ENCODE measurements at places on chromosomes 2 and 18.

- no peak for DNase-seq
These were observed 20.6 kb downstream of the FIGN start for GRCh38 chr2:163715199-163715598.

GRCh38 chr18:61612517-61612916 lies 279.3 kb downstream of the CDH20 start:
- no peak for DNase-seq

DNA sequence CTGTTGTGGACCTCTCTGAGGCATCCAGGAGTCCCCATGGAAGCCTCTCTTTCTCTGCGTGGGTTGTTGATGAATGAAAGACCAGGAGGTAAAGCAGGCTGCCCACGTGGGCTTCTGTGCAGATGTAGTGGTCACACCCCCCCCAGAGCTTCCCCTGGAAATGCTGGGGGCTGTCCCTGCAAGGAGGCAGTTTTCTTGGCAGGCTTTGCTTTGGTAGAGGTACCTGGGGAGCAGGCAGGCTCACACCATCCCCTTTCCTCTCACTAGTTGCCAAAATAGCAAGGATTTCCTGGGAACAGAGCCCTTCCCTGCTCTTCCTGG lies 97.6 kb upstream of the MAP3K20 start:
- DNase-seq: no peak

DNA sequence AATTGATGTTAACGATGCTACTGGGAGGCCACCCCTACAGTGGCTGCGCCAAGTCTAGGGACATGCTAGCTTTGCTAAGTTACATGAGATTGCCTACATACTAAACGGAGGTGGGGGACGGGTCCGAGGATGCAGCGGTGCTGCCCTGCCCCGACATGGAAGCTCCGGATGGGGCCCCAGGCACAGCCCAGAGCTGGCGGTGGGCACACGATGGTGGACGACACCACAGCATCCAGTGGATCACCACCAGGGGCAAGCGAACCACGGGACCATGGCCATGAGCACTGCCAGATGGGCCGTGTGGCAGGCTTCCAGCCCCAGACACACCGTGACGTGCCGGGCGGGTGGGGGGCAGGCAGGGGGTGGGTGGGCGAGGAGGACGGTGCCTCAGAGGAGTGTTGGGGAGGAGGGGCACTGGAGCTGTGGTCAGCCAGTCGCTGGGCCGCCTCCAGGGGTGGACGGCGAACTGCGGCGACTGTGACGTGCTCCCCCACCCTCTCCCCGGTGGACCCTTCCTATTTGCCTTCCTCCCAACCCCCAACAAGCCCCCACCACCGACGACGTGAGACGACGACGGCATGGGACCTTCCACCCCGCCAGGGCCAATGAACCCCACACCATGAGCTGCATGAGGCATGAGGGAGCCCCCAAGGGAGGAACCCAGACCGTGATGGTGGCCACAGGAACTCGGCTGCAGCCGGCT lies 90.6 kb upstream of the ANKRD30BL start:
- DNase-seq: no peak

GRCh38 chr2:11505652-11506610 lies 27.9 kb upstream of the GREB1 start:
- DNase-seq: no peak

DNA sequence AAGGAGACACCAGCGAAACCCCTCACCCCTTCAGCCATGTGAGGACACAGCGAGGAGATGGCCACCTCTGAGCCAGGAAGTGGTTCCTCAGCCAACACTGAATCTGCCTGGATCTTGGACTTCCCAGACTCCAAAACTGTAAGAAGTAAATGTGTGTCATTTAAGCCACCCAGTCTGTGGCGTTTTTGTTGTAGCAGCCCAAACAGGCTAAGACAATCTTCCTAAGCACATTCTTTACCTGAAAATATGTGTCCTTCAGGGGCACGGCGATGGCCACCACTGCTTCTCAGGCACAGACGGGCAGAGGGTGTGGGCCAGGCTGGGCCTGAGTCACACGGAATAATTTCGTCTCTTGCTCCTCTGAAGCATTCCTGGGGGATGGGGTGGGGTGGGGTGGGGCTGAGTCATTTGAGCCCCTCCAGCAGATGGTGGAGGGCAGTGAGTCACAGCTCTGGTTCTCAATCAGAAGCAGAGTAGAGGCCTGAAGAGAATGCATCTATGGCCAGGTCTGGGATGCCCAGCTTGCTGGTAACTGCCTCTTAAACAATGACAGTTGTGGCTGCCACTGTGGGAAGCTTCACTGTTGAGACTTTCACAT lies 142.4 kb downstream of the CAPN13 start:
- DNase-seq: no peak

GRCh38 chr2:195818526-195818925 lies 161.5 kb downstream of the SLC39A10 start:
- no peak for DNase-seq

DNA sequence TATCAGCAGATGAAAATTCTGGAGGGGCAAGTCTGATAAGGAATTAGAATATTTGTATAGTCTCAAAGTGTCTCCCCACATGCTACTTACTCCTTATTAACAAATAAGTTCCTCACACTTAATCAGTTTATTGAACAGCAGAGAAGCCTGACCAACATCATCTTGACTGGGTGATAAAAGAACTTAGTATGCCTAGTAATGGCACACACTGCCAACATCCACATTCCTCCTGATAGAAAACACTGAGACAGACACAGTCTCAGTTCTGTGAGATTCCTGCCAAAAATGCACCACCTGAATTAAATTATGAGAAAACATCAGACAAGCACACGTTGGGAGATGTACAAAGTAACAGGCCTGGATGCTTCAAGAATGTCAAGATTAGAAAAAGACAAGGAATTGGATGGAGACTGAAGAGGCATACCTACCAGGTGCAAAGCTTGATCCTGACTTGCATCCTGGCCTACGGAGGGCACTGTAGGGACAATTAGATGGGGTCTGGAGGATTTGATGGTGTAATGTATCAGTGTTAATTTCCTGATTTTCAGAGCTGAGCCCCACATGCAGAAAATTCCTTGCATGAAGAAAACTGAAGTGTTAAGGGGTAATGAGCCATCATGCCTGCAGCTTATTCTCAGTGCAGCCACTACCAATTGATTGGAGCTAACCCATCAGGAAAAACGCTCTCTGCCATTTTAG lies 200.4 kb upstream of the SH3BP4 start:
- no peak for DNase-seq

DNA sequence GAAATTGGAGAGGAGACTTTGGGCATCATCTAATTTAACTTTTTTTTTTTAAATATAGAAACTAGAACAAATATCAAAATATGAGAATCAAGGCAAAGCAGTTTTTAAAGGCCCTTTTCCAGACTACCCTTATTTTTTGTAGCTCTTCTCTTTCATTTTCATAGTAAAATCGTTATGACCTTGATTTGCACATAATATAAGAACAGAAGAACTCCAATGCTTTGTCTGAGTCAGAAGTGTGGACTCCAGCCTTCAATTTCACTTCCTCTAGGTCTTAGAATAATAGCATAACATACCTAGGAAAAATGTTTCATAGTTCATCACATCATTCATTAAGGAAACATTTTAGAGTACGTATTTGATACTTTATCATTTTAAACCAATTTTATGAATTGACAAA lies 74.4 kb downstream of the ANKRD12 start:
- DNase-seq: no peak

- DNase-seq: no peak
These were observed 713.7 kb downstream of the TSN start for GRCh38 chr2:122469147-122469546.

DNA sequence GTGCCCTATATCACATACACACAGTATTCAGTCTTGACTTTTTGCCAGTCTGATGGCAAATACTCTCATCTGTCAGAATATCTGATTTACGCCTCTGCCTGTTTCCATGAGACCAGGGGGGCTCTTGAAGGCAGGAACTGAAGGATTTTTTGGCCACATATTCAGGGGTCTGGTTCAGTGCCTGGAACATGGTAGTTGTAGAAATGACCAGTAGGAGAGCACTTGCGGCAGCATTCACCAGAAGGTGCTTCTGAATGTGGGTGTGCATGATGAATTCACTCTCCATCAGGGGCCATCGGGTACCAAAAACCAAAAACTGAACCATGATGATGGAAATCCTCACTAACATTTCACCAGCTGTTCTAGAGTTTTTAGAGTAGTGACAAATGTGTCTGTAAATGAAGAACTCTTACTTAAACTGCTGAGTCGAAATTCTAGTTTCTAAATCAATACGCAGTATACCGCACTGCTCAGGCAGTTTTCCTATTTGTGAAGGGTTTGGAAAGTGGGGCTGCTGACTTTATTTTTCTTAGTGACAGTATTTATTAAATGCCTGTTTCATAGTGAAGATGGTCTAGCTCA lies 54.6 kb downstream of the MERTK start:
- DNase-seq: no peak

- DNase-seq: no peak
These were observed 31.6 kb downstream of the MARCO start for GRCh38 chr2:118973542-118973951.

- DNase-seq: no peak
These were observed 21.3 kb upstream of the ACKR3 start for GRCh38 chr2:236548179-236548921.

DNA sequence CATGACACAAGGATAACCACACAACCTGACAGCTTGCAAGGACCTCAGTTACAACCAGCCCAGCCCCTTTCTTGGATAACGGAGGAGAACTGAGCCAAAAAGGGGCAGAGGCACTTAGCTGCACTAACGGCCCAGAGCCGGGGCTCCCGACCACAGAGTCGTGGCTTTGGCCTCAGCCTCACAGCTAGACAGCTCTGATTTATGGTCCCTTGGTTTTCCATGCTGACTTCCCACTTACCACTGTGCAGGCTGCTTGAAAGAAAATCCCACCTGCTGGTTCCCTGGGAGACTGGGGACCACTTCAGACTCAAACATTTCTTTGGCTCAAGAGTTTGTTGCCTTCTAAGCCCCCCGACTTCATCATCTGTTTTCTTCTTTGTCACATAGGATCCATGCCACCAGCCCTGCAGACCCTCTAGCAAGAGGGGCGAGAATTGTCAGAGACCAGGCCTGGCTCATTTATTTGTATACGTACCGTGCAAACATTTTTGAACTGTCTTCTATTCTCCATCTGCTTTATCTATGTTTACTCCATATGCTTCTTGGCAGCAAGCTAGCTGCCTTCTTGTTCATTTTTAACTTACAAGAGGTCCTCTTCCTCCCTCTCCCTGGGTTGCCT lies 352.6 kb upstream of the MYT1L start:
- no peak for DNase-seq

- DNase-seq: no peak
These were observed 21.7 kb downstream of the C2orf92 start for GRCh38 chr2:97691166-97691565.

DNA sequence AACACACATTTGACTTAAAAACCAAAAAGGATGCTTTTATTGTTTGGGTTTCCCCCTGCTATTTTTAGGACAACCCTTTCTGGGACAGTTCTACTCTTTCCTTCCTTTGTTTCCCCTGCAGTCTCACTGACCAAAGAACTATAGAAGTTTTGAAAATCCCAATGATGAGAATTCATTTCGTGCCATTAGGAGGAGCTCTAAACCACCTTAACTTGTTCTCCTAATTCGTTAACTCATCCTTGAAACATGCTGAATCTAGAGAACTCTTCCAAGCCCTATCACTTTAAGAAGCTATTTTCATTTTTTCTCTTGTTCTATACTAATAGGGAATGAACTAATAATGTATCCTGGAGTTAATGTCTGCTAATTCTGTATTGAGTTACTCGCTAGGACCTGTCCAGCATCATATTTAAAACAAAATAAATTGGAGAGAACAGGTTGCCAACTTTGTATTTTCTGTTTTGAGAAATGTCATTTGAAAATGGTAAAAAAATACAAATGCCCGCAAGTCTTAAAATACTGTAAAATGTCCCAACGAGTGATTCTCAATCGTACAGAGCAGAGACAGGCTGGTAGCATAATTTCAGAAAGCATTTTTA lies 62.9 kb downstream of the AFTPH start:
- DNase-seq: peak; percentile 35

DNA sequence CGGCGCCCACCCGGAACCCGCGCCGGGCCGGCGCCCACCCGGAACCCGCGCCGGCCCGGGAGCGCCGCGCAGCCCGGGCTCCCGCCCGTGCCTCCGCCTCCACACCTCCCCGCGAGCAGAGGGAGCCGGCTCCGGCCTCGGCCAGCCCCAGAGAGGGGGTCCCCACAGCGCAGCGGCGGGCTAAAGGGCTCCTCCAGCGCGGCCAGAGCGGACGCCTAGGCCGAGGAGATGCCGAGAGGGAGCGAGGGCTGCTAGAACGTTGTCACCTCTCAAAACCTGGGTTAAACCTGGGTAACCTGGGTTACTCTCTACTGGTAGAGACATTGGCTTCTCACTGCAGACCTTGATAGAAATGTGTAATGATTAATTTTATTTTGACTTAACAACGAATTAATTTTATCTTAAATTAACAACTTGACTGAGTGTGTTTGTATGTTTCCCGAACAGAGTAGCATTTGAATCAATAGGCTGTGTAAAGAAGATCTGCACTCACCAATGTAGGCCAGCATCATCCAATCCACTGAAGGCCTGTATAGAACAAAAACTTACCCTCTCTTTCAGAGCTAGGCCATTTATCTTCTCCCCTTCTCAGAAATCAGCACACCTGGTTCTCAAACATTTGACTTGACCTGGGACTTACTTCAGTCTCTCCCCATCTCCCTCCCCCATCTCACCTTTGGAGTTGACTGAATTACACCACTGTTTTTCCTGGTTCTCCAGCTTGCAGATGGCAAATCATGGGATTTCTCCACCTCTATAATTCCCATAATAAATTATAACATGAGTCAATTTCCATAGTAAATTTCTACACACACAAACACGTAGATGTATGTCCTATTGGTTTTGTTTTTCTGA lies 242.7 kb downstream of the ASXL3 start:
- DNase-seq: no peak

DNA sequence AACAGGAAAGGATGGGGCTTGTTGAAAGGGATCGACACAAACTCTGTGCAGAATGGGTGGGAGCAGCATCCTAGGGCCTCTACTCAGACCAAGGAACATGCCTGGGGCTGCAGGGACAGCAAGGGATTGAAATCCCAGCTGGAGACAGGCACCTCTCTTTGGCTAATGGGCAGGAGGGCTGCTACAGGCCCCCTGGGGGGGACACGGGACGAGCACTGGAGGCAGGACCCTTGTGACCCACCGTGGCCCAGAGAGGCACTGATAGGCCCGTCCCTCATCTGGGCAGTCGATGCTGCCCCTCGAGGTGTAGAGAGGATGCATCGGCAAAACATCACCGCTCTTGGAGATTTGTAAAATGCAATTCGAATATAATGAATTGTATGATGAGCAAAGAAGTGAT lies 5.1 kb downstream of the HS1BP3 start:
- no peak for DNase-seq

DNA sequence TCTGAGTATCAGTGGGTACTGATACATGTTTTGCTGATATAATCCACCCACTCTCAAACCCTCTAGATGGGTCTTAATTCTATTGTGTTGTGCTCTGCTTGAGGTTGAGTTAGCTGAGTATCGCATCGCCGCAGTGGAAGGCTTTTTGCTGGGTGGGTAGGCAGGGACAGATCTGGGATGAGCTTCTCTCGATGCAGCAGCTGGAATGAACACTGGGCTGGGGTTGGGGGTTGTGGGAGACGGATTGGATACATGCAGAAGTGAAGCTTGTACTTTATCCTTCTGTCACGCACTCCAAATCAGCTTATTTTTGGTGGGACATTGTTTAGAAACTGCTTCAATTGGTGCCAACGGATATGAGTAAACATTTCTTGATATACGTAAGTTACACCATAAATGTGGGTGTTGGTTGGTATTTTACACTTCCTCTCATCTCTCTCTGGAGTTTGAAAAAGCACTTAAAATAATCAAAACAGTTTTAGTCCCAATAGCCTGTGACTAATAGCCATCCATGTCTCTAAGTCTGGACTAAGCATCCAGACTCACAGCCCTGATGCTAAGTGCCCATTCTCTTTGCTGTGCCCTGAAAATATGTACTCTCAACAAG lies 107.1 kb downstream of the POLE4 start:
- DNase-seq: no peak
